ENCODE measurements at places on chromosomes 11 and 22.

GRCh38 chr11:120248551-120249278 lies 8.8 kb downstream of the POU2F3 start:
- no peak for DNase-seq

- no peak for DNase-seq
These were observed 14.8 kb downstream of the CCND1 start for GRCh38 chr11:69655479-69656428.

GRCh38 chr22:16774911-16775500 lies 50.2 kb downstream of the XKR3 start:
- no peak for DNase-seq

GRCh38 chr11:99537681-99538080 lies 516.9 kb downstream of the CNTN5 start:
- DNase-seq = no peak

DNA sequence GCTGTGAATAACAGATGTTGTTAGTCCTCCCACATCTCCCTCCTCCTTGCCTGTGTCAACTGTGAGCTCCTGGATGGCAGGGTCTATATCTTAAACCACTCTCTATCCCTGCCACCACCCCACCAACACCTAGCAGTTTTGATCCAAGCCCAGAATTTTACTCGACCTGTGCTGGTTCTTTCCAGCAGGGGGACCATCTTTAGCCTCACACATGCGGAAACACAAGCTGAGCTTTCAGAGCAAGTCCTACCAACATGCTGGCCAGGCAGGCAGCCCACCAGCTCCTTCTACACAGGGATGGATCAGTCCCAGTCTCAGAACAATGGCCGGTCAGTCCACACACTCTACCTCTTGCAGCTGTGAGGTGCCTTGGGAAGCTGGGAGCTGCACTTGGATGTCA lies 231.5 kb downstream of the NXPE2 start:
- no peak for DNase-seq

DNA sequence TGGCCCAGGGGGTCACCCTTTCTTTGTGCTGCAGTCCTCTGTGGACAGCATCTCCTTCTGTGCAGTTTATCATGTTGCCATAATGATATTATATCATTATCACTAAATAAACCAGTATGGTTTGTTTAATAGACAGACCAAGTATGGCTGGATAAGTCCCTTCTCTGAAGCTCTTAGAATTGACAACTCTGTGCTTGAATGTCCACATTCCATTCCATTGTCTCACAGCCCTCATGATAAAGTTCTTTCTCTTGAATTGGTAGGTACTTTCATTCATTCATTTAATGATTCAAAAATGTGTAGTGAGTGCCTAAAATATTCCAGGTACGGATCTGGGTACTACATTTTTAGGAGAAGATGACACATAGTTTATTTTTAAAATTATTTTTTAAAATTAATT lies 7.8 kb downstream of the RPS6KA4 start:
- DNase-seq = no peak

DNA sequence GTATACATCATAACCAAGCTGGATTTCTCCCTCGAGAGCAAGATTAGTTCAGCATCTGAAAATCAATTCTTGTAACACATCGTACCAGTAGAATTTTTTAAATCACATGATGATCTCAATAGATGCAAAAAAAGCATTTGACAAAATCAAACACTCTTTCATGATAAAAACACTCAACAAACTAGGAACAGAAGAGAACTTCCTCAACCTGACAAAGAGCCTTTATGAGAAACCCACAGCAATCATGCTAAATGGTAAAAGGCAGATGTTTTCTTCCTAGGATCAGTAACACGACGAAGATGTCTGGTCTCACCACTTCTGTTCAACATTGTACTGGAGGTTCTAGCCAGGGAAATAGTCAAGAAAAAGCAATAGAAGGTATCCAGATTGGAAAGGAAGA lies 34.1 kb upstream of the TMPRSS4 start:
- DNase-seq = no peak

- DNase-seq = no peak
These were observed 31.2 kb upstream of the SMTN start for GRCh38 chr22:31049815-31050420.

DNA sequence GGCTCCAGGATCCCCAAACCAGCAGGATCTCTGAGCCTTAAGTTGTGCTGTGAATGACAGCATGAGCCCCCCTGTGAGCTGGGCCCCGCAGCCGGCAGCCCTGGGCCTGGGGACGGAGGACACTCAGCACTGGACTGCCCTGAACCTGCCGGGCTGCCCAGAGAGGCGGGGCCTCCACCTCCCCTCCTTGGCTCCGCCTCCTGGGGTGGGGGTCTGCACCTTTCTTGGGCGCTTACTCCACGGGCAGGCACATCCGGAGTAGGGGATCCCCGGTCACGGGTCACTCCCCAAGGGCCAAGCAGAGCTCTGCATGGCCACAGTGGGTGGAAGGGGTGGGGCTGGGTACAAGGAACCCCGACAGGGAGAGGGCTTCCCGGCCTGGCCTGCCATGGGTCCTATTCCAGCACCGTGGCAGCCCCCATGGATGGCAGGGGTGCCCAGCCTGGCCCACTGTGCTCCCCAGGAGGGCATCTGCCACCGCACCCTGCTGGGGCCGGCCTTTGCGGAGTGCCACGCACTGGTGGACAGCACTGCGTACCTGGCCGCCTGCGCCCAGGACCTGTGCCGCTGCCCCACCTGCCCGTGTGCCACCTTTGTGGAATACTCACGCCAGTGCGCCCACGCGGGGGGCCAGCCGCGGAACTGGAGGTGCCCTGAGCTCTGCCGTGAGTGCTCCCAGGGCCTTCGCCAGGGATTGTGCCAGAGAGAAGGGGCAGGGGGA lies 5.4 kb downstream of the MUC5B start:
- no peak for DNase-seq

DNA sequence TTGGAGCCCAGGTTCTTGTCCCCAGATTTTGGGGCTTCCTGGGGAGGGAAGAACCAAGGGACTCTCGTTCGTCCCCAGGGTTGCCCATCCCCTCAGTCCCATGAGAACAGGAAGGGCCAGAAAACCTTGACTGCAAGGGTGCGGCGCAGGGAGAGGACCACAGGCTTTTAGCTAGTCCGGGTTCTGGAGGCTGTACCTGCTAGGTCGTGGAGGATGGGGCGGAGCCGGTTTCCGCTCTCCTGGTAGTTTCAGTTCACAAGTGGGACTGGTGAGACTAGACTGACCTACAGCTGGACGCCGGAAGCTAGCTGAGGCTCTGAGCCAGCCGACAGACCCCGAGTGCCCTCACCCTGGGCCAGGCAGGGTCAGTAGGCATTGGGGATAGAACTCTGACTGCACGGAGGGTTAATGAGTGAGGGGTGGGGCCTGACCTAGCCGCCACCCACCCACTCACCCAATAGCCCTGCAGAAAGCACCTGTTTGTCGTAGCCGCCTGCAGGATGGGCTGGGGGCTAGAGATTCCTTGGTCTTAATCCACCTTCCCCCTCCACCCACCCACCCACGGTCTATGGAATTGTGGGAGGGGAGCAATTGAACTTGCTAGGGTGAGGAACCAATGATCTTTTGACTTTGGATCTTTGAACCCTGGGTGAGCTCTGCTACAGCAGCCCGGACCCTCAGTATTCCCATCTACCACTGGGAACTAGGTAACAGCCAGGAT lies 1.5 kb downstream of the MAFF start:
- DNase-seq = no peak

DNA sequence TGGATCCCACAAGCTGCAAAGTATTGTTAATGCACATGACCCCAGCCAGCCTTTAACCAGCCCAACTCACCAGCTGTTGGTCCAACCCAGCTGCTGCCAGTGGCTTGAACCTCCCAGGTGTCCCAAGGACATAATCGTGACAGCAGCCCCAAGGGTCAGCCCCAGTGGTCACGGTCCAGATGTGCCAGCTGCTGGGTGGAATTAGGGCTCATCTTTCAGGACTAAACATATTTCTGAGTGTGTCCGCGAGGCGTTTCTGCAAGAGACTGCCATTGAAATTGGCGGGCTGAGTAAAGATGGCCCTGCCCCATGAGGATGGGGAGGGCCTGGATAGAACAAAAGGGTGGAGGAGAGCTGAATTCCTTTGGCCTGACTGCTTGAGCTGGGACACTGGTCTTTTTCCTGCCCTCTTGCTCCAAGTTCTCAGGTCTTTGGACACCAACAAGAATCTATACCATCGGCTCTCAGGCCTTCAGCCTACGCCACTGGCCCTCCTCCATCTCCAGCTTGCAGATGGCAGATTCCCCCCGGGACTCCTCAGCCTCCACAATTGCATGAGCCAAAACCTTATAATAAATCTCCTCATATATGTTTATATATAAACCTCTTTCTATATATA lies 240.2 kb downstream of the MN1 start:
- DNase-seq = no peak

- DNase-seq = no peak
These were observed 24.6 kb upstream of the IGLL5 start for GRCh38 chr22:22863001-22863400.

DNA sequence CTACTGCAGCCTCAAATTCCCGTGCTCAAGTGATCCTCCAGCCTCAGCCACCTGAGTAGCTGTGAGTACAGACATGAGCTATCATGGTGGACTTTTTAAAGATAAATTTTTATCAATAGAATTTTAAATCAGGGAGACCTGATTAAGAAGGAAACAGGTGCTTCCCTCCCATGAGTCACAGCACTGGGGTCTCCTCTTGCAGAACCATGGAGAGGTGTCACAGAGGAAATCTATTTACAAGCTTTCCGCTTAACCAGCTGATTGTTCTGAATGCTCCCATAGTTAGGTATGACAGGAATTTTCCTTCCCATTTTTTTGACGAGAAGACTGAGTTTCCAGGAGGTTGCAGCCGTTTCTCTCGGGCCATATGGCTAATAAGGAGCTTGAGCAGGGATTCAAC lies 516.1 kb downstream of the MIAT start:
- no peak for DNase-seq

- DNase-seq = no peak
These were observed 76.4 kb downstream of the MPPED1 start for GRCh38 chr22:43488031-43488866.

GRCh38 chr22:37747715-37748100 lies 50.9 kb downstream of the TRIOBP start:
- DNase-seq = no peak

- DNase-seq = no peak
These were observed 6.6 kb downstream of the ARRB1 start for GRCh38 chr11:75344761-75345454.

GRCh38 chr11:12642806-12643428 lies 31.3 kb upstream of the TEAD1 start:
- DNase-seq = no peak

GRCh38 chr11:12503039-12503484 lies 125.7 kb downstream of the PARVA start:
- DNase-seq = no peak

DNA sequence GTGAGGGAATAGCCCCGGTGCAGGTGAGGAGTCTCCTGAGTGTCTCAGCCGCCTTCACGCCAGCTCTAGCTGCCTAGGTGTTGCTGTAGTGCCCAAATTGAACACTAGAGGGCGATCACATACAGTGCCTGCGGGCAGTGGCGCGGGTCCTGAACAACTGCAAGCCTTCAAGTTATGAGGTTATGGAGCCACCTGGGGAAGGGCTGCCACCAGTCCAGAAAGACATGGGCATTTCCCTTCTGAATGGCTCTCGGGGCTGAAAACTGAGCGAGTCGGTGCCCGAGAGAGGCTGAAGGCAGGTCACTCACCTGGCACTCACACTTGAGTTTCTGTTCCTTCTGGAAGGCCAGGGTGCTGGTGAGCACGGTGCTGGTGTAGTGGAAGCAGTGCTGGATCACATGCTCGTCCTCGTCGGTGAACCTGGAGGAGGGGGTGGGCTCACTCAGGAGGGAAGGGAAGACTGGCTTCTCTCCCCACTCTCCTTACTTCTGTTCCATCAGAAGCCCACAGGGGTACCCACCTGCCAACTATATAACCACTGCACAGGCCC lies 88.4 kb downstream of the PDE2A start:
- peak; percentile 78 for DNase-seq

- no peak for DNase-seq
These were observed 258.3 kb downstream of the LRRC4C start for GRCh38 chr11:41201156-41201555.

GRCh38 chr11:3107608-3108182 lies 50.5 kb upstream of the CARS1 start:
- no peak for DNase-seq

DNA sequence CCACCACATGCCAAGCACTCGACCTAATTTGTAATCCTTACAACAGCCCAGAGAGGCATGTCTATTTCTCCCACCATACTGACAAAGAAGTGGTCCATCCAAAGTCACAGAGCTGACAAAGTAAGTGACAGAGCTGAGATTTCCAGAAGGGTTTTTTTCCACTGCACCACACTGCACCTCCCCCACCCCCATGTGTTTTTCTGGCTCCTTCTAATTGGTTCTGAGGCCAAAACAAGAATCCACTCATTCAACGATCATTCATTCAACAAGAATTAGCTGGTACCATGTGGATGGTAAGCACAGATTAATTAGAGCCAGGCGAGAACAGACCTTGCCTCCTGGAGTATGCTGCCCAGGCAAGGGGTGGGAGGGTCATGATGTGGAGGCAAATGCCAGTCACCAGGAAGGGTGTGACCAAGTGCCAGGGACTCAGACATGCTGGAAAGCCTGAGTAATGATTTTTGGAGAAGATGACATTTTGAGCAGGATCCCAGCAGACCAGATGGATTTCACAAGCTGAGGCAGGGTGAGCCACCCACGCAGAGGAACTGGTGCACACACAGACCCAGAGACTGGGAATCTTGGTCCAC lies 14.9 kb upstream of the PRG2 start:
- no peak for DNase-seq

DNA sequence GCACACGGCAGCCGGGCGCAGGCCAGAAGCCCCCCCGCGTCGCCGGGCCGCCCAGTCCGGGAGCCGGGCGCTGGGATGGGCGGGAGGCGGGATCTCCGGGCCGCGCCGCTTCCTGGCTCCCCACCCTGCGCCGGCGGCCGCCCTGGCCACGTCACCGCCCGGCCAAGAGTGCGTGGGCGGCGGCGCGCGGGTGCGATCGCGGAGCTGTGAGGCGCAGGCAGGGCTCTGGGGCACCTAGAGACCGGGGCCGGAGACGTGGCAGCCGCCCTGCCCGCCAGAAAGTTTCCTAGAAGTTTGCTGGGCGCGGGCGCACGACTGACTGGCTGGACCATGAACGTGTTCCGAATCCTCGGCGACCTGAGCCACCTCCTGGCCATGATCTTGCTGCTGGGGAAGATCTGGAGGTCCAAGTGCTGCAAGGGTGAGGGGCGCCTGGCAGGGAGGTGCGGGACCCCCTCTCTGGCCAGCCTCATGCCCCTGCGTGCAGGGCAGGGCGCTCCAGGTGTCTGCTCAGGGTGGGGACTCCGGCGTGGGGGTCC lies at the start of gene KDELR3:
Gene KDELR3 (plus strand): TSS at position 193 of the 539 bp plus-strand sequence. CDS start 138 bp downstream, at position 331.
- peak; percentile 59 for DNase-seq

- no peak for DNase-seq
These were observed 115.1 kb upstream of the CRYBB3 start for GRCh38 chr22:25084405-25085107.

GRCh38 chr11:67265633-67266448 lies 432 bp upstream of the GRK2 start:
- peak; percentile 73 for DNase-seq

- DNase-seq = no peak
These were observed 566.2 kb downstream of the TMEM135 start for GRCh38 chr11:87603887-87604286.

DNA sequence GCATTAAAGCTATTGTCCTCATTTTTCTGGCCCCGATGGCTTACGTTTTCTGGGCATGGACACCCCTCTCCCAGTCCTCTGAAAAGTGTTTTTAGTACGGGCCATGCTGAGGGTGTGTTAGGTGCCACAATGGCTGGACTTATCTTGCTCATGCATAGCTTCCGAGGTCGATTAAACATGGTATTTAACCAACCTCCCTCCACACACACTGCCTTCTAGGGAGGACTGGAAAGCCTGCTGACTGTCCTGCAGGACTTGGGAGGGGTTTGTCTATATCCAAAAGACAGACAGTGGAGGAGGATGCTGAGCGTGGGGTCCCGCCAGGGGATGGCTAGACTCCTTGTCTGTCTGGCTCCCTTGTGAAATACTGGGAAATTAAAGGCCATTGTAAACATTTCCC lies 95.3 kb downstream of the FBXO7 start:
- no peak for DNase-seq

Data from stimulated activated CD4-positive, alpha-beta T cell treated with anti-CD3 and anti-CD28 coated beads, Interleukin-15, amount 100 ng/mL, for 48 hours (primary cell).